ENCODE measurements at places on chromosomes 5 and 9.

DNA sequence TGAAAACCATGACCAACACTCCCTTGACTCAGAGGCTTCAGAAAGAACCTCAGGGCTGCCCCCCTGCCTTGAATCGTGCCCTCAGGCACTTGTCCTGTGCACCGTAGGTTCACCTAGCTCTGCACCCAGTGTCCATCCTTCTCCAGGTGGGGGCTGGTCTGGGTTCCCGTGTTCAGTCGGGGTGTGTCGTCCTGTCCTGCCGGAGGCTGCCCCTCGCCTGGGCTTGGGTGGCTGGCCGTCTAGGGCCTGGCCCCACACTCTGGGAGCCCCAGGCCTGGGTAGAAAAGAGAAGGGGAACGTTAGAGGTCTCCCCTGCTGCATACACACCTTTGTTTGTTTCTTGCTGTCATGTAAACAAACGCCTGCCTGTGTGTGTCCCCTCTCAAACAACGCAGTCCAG, 29.3 kb downstream of the CATSPER3 start:
- no peak for DNase-seq

- no peak for DNase-seq
These were observed 5.2 kb downstream of the GM2A start for GRCh38 chr5:151258201-151258611.

GRCh38 chr9:92716557-92716956, 46.6 kb upstream of the IPPK start:
- DNase-seq: peak; percentile 20

- DNase-seq: no peak
These were observed 59.5 kb downstream of the RORB start for GRCh38 chr9:74556685-74557084.

GRCh38 chr5:78467140-78467539, 106.7 kb downstream of the SCAMP1 start:
- no peak for DNase-seq

- DNase-seq: no peak
These were observed 3.4 kb downstream of the PLEKHG4B start for GRCh38 chr5:95241-95980.

- DNase-seq: no peak
These were observed 98.7 kb downstream of the PDE8B start for GRCh38 chr5:77309140-77309539.
